ENCODE measurements at places on chromosomes 5 and 9.
A peak's percentile ranks its signal among the peaks of the same experiment; 100 is the strongest.

GRCh38 chr5:132296412-132297016 lies 2.3 kb downstream of the SLC22A4 start:
- H3K4me1 ChIP-seq: peaks cover 31% of the 10 kb centered on the region
- H3K27ac ChIP-seq: no peak overlapping the region
- no peaks in the 10 kb centered on the region for H3K27me3 ChIP-seq
- peak; percentile 41 for DNase-seq

DNA sequence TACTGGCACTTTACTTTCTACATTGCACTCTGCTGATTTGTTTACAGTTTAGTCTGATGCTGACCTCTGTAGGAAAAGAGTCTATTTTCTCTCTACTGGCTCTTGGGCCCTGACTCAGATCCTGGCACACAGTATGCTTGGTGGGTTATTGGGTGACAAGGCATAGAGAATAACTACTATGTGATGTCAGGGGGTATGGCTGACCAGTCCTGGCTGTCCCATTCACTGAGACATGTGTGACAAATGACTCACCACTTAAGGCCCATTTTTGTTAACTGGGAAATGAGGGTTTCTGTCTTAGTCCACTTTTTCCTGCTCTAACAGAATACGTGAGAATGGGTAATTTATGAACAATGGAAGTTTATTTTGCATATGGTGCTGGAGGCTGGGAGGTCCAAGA lies 66.4 kb downstream of the DAPK1 start:
- no peaks in the 10 kb centered on the region for H3K36me3 ChIP-seq
- peaks cover 16% of the 10 kb centered on the region for H3K4me1 ChIP-seq
- H3K27me3 ChIP-seq: no peaks in the 10 kb centered on the region

- no peak for DNase-seq
- H3K27ac ChIP-seq: no peak overlapping the region
- no peak overlapping the region for H3K4me3 ChIP-seq
- H3K27me3 ChIP-seq: peaks cover 3% of the 10 kb centered on the region
- no peaks in the 10 kb centered on the region for H3K4me1 ChIP-seq
These were observed 23.4 kb upstream of the IGFBPL1 start for GRCh38 chr9:38447703-38448102.

GRCh38 chr9:90665072-90665471 lies 22.4 kb upstream of the DIRAS2 start:
- no peak overlapping the region for H3K4me3 ChIP-seq
- no peak for DNase-seq
- no peaks in the 10 kb centered on the region for H3K36me3 ChIP-seq
- no peak overlapping the region for H3K27ac ChIP-seq
- no peaks in the 10 kb centered on the region for H3K27me3 ChIP-seq

DNA sequence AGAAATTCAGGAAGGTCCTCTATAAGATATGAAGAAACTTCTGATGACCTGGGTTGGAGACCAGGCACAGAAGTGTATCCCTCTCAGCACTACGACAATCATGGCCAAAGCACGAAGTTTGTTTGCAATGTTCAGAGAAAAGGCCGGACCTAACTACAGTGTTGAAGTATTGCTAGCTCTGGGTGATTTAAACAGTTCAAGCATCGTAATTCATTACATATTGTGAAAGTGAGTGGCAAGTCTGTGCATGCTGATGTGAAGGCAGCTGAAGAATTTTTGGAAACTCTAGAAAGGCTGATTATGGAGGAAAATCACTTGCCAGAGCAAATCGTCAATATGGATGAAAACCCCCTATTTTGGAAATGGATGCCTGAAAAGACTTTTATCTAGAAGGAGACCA lies 67.2 kb upstream of the PANK3 start:
- H3K27me3 ChIP-seq: no peaks in the 10 kb centered on the region
- no peak overlapping the region for H3K27ac ChIP-seq
- H3K36me3 ChIP-seq: no peaks in the 10 kb centered on the region
- no peak for DNase-seq

- H3K27me3 ChIP-seq: no peaks in the 10 kb centered on the region
- H3K27ac ChIP-seq: no peak overlapping the region
- DNase-seq: no peak
- H3K36me3 ChIP-seq: no peaks in the 10 kb centered on the region
- H3K4me1 ChIP-seq: no peaks in the 10 kb centered on the region
These were observed 65.4 kb downstream of the RNF130 start for GRCh38 chr5:180006141-180006540.

- H3K36me3 ChIP-seq: no peaks in the 10 kb centered on the region
- no peaks in the 10 kb centered on the region for H3K4me1 ChIP-seq
- H3K4me3 ChIP-seq: no peak overlapping the region
- no peak overlapping the region for H3K27ac ChIP-seq
- no peaks in the 10 kb centered on the region for H3K27me3 ChIP-seq
These were observed 76.7 kb downstream of the STRBP start for GRCh38 chr9:123191680-123192079.

DNA sequence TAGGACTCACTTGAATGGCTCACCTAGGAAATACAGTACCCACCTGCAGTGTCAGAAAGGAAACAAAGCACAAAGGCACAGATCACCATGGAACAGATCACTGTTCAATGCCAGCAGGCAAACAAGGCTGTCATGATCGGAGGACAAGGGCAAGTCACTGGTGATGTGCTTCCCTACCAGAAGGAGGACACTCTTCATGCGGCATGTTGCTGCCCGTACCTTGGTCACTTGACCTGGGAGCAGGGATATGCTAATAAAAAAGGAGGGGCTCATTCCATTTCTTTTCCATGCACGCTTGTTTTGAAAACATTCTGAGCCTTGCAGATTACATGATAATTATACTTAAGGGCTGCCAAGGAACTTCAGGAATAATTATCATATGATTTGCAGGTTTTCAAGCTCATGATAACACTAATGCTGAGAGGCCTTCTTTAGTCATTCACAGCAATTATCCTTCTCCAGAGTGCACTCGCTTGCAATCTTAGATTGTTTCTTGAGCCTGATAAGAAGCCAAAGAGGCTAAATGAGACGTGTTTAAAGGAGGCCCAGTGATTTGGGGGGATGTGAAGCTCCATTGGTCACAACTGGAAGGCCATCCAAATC lies 36.1 kb upstream of the STARD4 start:
- H3K27me3 ChIP-seq: no peaks in the 10 kb centered on the region
- no peak overlapping the region for H3K27ac ChIP-seq
- peaks cover 20% of the 10 kb centered on the region for H3K4me1 ChIP-seq
- no peak overlapping the region for H3K4me3 ChIP-seq
- H3K36me3 ChIP-seq: no peaks in the 10 kb centered on the region

DNA sequence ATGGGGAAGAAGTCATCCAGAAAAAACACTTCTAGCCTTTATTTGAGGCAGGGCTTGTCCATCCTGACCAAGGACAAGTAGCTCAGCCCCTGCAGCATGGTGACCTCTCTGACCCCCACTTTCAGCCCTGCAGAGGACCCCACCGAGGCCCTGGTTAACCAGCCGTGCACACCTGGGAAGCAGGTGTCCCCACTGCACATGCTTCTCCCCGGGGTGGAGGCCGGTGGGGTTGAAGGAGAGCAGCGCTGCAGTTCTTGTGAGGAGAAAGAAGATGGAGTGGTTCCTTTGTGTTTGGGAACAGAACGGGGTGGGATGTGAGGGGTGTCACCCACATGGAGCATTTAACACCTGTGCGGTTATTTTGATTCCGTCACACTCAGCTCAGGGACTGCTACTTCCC lies 21.1 kb upstream of the ZBTB34 start:
- no peaks in the 10 kb centered on the region for H3K27me3 ChIP-seq
- peaks cover 10% of the 10 kb centered on the region for H3K4me1 ChIP-seq
- peaks cover 6% of the 10 kb centered on the region for H3K36me3 ChIP-seq
- H3K27ac ChIP-seq: no peak overlapping the region

DNA sequence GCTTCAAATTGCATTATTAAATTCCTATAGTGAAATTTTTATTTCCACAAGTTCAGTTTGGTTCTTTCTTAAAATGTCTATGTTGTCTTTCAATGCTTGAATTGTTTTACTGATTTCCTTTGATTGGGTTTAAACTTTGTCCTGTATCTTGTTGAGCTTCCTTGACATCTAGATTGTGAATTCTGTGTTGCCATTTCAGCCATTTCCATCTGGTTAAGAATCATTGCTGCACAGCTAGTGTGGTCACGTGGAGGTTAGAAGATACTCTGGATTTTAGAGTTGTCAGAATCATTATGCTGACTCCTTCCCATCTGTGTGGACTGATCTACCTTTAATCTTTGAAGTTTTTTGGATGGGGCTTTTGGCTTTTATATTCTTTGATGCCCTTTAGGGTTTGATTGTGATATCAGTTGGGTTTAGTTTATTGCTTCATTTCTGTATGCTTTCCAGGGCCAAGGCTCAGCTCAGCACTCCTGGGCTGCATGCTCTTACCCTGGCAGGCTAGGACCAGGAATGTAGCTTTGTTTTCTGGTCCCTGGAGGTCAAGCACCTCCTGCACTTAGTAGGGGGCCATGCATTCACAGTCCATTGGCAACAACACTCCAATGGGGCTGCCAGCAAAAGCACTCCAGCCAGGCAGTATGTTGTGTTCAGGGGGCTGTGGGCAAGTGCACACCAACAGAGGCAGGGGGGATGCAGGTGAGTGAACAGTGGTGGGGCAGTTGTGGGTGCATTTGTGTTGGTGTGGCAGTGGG lies 141.4 kb downstream of the PRR16 start:
- peak; percentile 36 for DNase-seq
- H3K4me1 ChIP-seq: peaks cover 32% of the 10 kb centered on the region
- H3K36me3 ChIP-seq: no peaks in the 10 kb centered on the region
- H3K4me3 ChIP-seq: no peak overlapping the region
- H3K27me3 ChIP-seq: no peaks in the 10 kb centered on the region

GRCh38 chr9:131233995-131234394 lies 42.3 kb downstream of the FAM78A start:
- H3K4me3 ChIP-seq: no peak overlapping the region
- peaks cover 29% of the 10 kb centered on the region for H3K36me3 ChIP-seq
- no peak overlapping the region for H3K27ac ChIP-seq
- no peaks in the 10 kb centered on the region for H3K27me3 ChIP-seq

DNA sequence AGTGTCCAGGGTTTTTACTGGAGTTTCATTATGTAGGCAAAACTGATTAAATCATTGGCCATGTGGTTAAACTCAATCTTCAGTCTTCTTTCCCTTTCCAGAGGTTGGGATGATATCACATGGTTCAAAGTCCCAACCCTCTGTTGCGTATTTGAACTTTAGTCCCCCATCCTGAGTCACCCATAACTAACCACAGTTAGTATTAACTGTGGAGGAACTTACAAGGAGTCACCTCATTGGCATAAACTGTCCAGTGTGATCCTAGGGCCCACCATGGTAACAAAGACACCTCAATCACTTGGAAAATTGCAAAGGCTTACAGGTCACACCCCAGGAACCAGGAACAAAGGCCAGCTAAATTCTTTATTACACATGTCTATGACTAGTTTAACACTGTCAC lies 188.5 kb downstream of the COX7C start:
- DNase-seq: no peak
- H3K27ac ChIP-seq: no peak overlapping the region
- H3K27me3 ChIP-seq: no peaks in the 10 kb centered on the region

DNA sequence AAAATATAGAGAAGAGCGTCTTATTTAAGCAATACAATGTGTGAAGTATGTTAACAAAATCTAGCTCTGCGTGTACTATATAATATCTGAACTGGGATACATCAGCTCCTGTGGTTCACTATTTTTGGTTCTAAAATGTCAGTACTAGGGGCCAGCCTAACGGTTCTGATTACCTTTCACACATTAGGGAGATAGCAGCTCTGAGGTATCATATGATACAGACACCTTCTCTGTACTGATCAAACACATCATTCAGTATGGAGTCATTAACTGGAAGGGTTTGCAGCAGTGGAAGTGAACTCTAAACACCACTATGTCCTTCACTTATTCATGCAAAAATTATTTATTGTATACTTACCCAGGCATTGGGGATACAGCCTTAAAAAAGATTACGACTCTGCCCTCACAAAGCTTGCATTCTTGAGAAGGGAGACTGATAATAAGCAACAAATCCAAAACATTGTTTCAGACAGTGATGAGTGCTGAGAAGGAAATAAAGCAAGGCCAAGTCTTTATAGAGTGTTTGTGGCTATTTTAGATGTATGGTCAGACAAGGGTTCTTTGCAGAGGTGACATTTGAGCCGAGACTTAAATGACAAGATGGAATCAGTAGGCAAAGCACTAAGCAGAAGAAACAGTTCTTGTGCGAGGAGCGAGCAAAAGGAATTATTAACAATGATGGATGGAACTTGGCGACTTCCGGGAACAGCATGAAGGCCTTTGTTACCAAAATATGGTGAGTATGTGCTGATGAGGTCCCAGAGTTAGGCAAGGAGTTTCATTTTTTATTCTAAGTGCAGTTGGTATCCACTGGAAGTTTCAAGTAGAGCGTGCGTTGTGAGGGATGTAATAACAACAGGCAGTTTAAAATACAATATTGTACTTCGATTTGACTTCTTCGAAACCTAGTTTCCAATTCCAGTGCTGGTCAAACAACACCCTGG lies 1.8 kb upstream of the LNPEP start:
- peak; percentile 53 for DNase-seq
- no peaks in the 10 kb centered on the region for H3K36me3 ChIP-seq
- H3K4me1 ChIP-seq: peaks cover 15% of the 10 kb centered on the region
- no peaks in the 10 kb centered on the region for H3K27me3 ChIP-seq

- DNase-seq: no peak
- H3K27me3 ChIP-seq: no peaks in the 10 kb centered on the region
- no peak overlapping the region for H3K27ac ChIP-seq
- H3K4me1 ChIP-seq: peaks cover 11% of the 10 kb centered on the region
- no peak overlapping the region for H3K4me3 ChIP-seq
These were observed 14.6 kb upstream of the C1QTNF3 start for GRCh38 chr5:34057569-34057968.

DNA sequence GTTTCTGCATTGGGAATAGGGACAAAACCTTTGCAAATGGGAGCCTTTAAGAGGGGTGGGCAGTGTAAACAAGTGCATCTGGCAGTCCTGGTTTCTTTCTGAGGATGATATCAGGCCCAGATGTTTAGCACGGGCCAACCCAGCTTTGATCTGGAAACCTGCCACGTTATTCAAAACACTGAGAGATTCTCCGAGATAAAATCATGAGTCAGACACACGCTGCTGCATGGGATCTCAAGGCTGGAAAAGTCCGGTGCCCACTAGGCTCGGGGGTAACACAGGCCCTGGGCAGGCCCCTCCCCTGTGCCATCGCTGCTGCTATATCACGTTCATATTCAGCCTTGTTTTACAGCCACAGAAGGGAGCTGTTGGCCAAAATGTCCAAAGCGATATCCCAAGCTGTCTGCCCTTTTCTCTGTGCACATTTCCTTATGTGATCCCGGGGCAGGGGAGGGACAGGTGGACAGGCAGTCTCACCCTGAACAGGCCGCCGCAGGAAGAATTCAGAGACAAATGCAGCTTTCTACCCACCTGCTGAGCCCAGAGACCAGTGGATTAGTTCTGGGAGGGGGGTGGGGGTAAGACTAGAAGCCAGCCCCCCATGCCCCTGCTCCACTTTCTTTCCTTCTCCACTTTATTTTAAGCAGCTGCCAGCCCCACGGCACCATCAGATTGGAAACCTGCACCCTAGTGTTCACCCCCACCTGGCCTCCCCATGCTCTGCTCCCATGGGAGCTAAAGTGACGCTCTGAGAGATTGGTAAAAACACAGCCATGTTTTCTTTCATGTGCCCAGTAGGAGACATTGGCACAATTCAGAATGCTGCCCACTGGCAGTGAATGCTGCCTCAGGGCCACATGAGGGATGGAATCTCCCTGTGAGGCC lies 63.1 kb downstream of the TMOD1 start:
- H3K4me1 ChIP-seq: peaks cover 3% of the 10 kb centered on the region
- no peak overlapping the region for H3K27ac ChIP-seq
- H3K36me3 ChIP-seq: no peaks in the 10 kb centered on the region
- no peak overlapping the region for H3K4me3 ChIP-seq

GRCh38 chr5:5141339-5141599 lies 1.1 kb downstream of the ADAMTS16 start:
- DNase-seq: no peak
- H3K36me3 ChIP-seq: peaks cover 3% of the 10 kb centered on the region
- peaks cover 2% of the 10 kb centered on the region for H3K27me3 ChIP-seq
- peak overlapping the region; percentile 67 for H3K4me3 ChIP-seq

GRCh38 chr9:120715389-120715924 lies 1.2 kb upstream of the MEGF9 start:
- H3K4me3 ChIP-seq: peak overlapping the region; percentile 76
- peak overlapping the region; percentile 74 for H3K27ac ChIP-seq
- DNase-seq: peak; percentile 65
- H3K36me3 ChIP-seq: no peaks in the 10 kb centered on the region

Data from astrocyte (in vitro differentiated cells and primary cell).